T47D (cell line): ENCODE measurements at places on chromosomes 1 and 21.

GRCh38 chr1:212231372-212231771, 53.8 kb upstream of the PPP2R5A start:
- DNase-seq: no peak

- no peak for DNase-seq
Measured at GRCh38 chr21:15203740-15204139, 138.9 kb upstream of the NRIP1 start.

DNA sequence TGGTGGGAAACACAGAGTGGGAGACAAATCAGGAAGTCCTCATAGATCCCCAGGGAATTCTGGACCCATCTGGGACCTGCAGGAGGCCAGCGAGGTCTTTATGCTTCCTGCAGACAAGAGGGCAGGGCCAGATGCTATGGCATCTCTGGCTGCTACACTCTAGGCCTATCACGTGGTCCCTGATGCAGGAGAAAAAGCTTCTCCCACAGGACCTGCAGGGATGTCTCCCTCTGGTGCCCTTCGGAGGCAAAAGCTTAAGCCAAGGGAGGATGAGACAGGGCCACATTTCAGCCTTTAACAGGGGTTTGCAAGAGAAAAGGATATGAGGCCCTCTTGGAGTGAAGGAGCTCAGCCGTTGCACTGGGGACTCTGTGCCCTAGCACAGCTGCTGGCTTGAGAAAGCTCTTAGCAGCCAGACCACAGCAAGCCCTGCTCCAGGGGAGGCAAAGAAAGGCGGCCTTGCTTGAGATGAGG, 243.0 kb downstream of the C1orf94 start:
- peak; percentile 1 for DNase-seq

GRCh38 chr21:20802631-20803260, 195.5 kb upstream of the NCAM2 start:
- DNase-seq: no peak

DNA sequence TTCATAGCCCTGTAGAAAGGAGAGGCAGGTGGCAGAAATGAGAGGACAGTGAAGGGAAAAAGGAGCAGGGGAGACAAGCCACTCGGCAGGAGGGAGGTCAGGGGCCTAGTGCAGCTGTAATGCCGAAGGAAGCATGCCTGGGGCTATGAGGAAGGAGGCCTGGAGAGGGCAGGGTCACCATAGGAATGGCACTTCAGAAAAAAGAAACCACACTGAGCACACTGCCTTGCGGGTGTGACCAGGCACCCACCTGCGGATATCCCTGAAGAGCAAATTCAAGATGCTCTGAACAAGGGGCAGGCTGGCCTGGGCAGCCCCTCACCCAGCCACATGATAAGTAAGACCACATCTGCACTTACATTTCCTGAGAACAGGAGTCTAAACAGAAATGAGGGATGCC, 104.7 kb downstream of the JAK1 start:
- no peak for DNase-seq

- no peak for DNase-seq
Measured at GRCh38 chr1:15028102-15028501, 125.4 kb upstream of the TMEM51 start.

- DNase-seq: no peak
Measured at GRCh38 chr1:101217148-101217547, 19.7 kb upstream of the S1PR1 start.

DNA sequence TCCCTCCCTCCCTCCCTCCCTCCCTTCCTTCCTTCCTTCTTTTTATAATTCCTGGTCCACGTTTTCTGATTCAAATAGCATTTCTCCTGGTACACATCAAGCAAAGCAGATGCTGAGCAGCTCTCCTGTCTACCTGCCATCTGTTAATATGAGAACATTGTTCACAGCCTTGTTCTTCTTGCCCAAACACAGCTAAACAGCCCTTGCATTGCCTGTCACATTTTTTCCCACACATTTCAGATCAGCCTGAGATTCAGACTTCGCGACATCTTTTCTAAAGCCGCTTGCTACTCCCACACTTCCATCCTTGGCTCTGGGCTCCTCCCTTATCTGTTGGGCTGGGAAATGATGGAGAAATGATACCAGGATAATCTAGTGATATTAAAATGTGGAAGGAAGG, 200.5 kb downstream of the PCP4 start:
- no peak for DNase-seq

DNA sequence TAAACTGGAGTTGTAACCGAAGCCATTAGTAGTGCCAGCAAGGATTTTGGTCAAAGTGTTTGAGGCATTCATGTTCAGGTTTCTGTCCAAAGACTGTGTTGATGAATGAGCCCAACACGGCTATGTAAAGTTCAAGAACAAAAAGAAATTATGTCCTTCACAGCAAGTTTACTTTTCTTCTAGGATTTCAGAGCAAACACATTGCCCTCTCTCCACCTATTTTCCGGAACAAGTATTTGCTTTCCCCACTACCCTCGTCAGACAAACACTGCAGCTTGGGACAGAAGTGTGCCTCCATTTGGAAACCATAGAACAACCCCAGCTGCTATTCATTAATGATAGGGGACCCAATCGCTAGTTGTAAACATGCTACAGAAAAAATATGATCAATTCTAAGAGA, 151.4 kb upstream of the C1orf105 start:
- DNase-seq: no peak

GRCh38 chr1:162361349-162361748, 15.3 kb downstream of the SPATA46 start:
- DNase-seq: no peak

- no peak for DNase-seq
Measured at GRCh38 chr1:186996816-186997215, 168.1 kb downstream of the PLA2G4A start.

DNA sequence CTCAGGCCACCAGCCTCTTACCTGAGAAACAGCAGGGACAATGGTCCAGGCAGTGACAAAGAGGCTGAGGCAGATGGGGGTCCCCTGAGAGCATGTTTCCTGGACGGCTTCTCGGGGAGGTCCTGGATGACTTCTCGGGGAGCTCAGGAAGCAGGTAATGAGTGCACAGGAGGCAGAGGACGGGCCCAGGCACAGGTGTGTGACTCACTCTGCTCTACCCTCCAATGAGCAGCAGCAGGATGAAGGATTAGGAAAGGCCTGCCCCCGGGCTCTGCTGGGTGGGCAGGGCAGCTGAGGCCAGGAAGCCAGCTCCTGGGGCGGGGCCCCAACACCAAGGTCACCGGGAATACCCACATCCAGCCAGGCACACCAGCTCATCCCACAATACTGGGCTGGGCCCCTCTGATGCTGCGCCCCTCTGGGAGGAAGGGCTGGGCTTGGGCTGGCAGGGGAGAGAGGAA, 17.2 kb upstream of the PTAFR start:
- DNase-seq: no peak

GRCh38 chr1:190104961-190105360, 372.7 kb downstream of the BRINP3 start:
- no peak for DNase-seq

DNA sequence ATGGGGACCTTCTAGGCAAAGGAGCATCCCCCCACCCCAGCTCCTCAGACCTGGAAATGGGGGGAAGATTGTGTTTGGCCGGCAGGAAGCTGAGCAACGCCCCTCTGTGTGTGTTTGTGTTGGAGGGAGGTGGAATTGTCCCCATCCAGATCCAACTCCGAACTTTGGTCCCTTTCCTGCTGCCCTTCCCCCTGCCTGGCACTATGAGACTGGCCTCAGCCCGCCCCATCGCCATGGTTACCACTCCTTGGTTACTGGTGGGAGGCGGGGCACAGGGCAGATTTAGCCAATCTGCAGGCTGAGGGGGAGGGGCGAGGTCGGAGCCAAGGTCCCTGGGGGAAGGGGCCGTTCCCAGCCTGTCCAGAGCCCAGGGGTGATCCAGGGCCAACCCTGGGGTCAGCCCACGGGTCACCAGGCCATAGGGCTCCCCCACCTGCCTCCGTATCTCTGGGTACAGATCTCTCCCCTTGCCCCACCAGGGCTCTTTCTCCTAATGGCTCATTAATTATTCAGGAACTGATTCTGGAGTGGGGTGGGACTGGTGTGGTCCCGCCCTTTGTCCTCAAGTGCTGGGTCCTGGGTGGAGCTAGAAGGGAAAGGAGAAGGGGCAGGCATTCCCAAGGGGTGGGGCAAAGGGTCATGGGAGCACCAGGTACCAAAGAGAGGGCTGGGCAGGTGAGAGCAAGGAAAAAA, 15.2 kb downstream of the PTPRF start:
- DNase-seq: peak; percentile 87

DNA sequence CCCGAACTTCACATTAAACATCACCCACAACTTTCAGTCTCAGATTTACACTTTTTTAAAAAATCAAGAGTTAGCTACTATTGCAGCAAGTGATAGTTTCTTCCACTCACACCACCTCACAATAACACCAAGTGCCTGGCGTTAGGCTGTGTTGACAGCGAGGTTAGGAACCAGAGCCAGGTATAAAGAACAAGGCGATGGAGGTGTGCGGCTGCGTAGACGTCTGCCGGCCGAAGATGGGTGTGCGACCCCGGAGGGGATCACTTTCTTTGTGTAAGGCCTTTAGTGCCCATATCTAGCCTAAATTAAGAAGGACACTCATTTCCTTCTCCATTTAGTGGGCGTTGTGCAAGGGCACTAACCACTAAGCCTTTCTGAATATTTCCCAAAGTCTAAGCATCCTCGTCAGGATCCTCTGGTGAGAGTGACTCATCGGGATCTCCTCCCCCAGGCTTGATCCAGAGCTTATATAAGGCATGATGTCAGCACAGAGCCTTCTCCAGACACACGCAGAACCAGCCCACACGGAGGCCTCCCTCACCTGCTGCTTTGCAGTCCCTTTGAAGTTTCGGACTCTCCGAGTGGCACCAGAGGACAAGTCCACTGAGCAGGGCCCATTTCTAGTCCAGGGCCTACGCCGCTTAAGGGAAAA, 11.8 kb downstream of the NHLH2 start:
- DNase-seq: no peak

DNA sequence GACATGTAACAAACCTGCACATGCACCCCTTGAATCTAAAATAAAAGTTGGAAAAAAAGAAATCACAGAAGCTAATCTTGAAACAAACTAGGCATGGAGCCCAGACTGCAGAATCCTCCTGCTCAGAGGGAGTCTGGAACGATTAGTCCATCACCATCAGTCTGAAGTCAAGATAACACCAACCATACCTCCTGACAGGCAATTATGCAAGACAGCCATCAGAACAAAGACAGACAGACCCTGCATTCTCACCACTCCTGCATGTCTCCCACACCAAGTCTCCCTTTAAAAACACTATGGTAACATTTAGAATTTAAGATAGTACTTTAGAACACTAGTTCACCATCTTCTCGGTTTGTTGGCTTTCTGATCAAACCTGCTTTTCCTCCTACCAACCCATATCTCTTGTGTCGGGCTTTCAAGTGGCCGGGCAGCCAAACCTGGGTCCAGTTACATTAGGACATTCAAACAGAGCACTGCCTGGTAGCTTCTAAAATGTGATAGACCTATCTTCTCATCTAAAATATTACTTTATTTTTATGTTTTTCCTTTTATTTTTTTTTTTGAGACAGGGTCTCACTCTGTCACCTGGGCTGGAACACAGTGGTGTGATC, 10.1 kb downstream of the YARS1 start:
- no peak for DNase-seq

- no peak for DNase-seq
Measured at GRCh38 chr1:184820956-184821355, 66.3 kb upstream of the EDEM3 start.

DNA sequence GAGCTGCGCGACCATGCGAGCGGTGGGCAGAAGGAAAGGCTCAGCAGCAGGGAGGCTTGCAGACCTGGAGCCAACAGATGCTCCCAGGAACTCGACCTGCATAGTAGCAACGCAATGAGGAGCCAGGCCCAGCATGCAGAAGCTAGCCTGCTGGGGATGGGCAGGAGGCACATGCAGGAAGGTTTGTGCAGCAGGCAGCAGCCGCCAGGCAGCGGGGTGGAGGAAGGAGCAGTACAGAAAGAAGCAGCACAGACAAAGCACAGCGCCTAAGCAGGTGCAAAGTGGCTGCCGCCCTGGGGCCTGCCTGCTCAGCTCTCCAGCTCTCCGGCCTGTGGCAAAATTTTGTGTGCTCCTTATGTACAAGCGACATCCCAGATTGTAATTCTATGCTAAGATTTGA, 213.5 kb upstream of the MAP1LC3C start:
- DNase-seq: no peak

DNA sequence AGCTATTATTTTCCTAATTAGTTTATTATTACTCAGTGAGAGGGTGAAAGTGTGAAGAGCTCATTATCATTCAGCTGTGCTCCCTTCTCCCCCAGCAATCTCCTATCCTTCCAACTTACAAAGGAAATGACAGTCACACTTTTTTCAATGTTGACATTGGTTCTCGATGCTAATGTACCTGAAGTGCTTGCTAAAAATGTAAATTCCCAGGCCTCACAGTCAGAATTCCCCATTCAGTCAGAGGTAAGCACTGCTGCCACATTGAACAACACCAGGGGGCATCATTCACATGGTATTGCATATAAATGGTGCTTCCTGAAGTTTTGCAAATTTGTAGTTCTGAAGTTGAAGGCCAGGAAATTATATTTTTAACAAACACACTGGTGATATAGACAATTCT, 132.7 kb upstream of the FOXD3 start:
- peak; percentile 12 for DNase-seq

- DNase-seq: no peak
Measured at GRCh38 chr1:171841931-171842761, 848 bp downstream of the DNM3 start.

DNA sequence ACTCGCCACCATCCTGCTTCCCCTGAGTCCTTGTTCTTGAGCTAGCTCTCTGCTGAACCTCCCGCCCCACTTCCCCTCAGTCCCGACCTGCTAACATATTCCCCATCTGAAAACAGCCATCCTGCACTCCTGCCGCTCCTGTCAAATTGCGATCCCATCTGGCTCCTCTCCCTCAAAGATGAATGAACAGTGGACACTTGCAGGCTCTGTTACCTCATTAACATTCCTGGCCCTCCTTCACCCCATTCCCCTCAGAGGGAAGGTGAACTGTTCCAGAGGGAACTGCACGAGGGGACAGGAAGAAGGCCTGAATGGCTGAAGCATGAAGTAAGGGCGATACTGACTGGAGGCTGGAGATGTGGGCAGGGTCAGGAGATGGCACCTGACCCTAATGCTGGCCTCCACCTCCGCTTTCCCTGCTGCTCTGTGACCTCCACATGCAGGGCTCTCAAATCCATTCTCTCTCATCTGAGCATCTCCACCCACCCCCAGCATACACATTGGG, 7.4 kb upstream of the CELSR2 start:
- DNase-seq: no peak

GRCh38 chr1:78370356-78370755, 120.4 kb upstream of the PTGFR start:
- no peak for DNase-seq

DNA sequence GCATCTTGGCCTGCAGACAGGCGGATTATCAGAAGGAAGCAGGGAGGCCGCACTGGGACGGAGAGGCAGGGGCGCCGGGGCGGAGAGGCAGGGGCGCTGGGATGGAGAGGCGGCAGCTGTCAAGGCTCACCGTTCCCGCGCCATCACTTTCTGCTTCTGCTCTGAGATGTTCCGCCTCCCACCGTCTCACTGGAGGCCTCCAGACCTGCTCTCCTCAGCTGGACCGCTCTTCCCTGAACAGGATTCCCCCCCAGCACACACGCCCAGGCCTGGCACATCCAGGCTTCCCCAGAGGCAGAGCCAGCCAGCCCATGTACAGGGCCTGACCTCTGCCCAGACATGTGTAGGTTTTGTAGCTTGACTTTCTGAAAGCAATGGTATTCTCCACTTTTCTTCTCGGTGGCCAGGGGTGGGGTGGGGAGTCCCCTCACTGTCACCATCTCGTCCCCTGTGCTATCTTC, 84.1 kb downstream of the RIPK4 start:
- DNase-seq: no peak

- DNase-seq: no peak
Measured at GRCh38 chr1:45340816-45341466, 701 bp upstream of the MUTYH start.
